ENCODE measurements at places on chromosomes 16 and 17. TPM values are rescaled to one million over a fixed set of nuclear protein-coding genes. Genes with fewer than 3 reads are reported as not detected.

GRCh38 chr17:40097931-40098845, 2.2 kb downstream of the NR1D1 start:
- DNase-seq: peak; percentile 81

GRCh38 chr16:6427621-6428020, 905.0 kb upstream of the RBFOX1 start:
- DNase-seq: no peak

SDR42E2 gene
- total RNA-seq: not detected

DNA sequence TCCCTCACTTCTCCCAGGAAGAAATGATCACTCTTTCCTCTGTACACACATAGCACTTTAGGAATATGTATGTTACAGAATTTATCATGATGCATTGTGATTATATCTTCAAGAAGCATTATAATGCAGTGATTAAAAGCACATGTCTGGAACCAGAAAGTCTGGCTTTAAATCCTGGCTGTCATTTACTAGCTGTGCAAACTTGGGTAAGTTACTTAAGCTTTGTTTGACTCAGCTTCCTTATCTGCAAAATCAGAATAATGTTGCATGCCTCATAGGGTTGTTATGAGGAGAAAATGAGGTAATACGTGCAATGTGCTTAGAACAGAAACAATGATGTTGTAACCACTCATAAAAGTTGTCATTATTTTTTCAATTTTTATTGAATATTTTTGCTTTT, 156.3 kb upstream of the ZKSCAN2 start:
- DNase-seq: peak; percentile 27

GRCh38 chr16:50626868-50627267, 54.2 kb downstream of the SNX20 start:
- DNase-seq: no peak

DNA sequence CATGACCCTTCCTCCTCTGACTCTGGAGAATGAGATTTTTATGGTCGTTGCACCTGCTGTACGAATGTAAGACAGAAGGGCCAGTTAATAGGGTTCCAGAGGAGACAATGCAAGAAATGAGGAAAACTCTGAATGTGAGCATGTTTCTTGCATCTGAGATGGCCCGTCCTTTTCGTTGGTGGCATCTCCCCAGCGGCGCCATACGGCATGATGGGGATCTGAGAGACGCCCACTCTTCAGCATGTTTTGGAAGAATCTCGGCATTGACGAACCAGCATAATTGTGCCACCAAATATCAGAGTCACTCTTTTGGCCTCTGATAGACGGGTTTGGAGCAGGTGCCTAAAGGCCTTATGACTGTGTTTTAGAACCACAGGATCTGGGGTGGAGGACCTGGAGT, 126.5 kb upstream of the RCVRN start:
- no peak for DNase-seq

DNA sequence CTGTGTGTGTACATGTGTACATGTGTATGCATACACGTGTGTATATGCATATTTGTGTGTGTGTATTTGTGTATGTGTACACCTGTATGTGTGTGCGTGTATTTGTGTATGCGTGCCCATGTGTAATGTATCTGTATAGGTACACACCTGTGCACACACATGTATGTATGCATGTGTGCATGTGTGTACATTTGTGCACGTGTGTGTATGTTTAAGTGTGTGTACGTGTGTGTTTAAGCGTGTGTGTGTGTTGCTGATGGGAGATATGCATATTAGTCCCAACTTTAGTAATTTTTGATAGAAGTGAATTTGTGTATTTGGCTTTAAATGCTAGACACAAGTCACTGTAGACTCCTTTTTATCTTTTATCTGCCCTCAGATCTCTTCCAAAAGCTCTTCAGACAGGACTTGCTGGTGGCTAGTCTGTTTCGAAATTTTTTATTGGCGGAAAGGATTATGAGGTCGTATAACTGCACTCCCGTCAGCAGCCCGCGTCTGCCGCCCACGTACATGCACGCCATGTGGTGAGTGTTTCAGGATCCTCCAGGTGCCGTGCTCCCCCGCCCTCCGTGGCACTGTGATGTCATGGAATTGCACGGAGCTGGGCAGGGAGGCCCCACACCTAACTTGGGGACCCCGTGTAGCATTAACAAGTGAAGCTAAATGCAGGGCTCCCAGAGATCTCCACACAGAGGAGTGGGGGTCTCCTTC, 168.8 kb upstream of the CHMP6 start:
- no peak for DNase-seq

CCDC102A gene
- total RNA-seq: 6.8 TPM

DNA sequence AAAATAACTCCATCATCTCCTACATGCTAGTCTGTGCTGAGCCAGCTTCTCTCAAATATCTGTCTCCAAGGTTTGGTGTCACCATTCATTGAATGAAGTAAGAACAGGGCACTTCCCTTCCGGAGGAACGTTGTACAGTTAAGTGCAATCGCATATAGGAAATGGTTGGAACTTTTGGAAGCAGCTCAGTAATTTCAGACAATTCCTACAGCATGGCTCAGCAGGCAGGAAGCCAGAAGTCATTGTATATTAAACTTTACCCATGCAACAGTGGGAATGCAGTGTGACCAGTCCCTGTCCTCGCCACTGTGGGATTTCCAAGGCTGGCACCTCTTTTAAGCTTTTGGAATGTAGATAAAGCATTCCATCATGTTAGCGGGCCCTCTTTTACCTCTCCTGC, 51.1 kb upstream of the MYH2 start:
- DNase-seq: no peak

DNA sequence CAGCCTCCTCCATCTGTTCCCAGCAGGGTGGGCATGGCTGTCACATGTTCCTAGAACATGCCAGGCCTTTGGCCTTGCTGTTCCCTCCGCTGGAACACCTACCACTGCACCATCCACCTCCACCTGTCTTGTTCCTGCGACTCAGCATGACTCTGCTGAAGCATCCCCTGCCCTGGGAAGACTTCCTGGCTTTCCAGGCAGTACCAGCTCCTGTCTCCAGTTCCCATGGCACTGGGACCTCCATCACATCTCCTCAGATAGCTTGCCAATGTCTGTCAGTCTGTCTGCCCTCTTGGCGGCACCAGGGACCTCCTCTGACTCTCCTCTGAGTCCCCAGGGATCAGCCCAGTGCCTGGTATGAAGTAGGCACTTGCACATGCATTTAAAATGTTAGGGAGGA, 15.7 kb downstream of the PDP2 start:
- peak; percentile 35 for DNase-seq

C16orf96 gene
- 0.17 TPM for total RNA-seq

RAB37 gene
- total RNA-seq: not detected

DNA sequence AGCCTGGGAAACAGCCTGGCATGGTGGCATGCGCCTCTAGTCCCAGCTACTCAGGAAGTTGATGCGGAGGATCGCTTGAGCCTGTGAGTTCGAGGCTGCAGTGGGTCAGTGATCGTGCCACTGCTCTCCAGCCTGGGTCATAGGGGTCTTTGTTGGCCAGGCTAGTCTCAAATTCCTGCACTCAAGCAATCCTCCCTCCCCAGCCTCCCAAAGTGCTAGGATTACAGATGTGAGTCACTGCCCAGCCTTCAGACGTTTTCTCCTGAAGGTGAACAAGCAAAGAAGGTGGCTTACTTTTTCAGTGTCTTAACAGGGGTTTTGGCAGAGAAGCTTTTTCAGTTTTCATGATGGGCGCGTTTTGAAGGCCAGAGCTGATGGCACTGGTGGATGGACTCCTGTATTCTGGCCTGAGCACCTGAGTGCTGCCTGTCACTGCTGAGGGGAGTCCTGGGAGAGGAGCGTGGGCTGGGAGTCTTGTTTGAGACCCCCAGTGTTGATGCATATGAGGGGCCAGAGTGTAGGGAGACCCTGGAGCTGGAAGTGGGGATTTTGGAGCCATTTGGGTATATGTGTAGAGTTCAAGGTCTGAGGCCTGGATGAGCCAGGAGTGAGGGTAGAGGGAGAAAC, 41.4 kb downstream of the FOXK2 start:
- DNase-seq: no peak

- DNase-seq: no peak
Measured at GRCh38 chr17:72387487-72387886, 266.7 kb downstream of the SOX9 start.

NME4 gene
- total RNA-seq: 64.7 TPM

GRCh38 chr17:18860161-18860972, 2.4 kb downstream of the PRPSAP2 start:
- no peak for DNase-seq

GRCh38 chr16:4660454-4661007, 32.8 kb upstream of the NUDT16L1 start:
- peak; percentile 70 for DNase-seq

TIMM22 gene
- total RNA-seq: 14.3 TPM

CLEC18B gene
- 0.61 TPM for total RNA-seq

GRCh38 chr17:69250641-69251040, 22.0 kb upstream of the ABCA10 start:
- DNase-seq: no peak

DNA sequence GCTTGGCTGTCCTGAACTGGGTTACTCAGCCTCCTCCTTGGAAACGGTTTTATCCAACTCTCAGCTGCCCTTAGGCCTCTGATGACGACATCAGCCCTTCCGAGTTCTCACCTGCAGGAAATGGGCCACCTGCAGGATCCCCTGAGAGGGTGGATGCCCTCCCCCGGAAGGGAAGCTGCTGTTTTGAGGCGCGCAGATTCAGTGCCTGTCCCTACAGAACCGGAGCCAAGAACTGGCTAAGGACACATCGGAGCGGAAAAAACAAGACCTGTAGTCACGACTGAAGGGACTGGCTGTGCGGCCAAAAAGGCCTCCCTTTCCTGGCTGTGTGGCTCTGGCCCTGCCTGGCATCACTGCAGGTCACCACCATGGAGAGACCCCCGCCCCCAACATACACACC, 11.7 kb upstream of the C16orf95 start:
- DNase-seq: peak; percentile 14

DNA sequence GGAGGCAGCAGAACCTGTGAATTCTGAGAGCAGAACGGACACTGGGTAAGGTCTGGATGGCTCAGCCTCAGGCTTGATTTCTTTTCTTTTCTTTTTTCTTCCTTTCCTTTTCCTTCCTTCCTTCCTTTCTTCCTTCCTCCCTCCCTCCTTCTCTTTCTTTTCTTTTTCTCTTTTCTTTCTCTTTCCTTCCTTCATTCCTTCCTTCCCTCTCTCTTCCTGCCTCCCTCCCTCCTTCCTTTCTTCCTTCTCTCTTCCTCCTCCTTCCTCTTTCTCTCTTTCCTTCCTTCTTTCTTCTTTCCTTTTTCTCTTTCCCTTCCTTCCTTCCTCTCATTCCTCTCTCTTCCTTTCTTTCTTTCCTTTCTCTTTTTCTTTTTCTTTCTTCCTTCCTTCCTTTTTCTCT, 38.0 kb downstream of the OR3A1 start:
- DNase-seq: no peak

DNA sequence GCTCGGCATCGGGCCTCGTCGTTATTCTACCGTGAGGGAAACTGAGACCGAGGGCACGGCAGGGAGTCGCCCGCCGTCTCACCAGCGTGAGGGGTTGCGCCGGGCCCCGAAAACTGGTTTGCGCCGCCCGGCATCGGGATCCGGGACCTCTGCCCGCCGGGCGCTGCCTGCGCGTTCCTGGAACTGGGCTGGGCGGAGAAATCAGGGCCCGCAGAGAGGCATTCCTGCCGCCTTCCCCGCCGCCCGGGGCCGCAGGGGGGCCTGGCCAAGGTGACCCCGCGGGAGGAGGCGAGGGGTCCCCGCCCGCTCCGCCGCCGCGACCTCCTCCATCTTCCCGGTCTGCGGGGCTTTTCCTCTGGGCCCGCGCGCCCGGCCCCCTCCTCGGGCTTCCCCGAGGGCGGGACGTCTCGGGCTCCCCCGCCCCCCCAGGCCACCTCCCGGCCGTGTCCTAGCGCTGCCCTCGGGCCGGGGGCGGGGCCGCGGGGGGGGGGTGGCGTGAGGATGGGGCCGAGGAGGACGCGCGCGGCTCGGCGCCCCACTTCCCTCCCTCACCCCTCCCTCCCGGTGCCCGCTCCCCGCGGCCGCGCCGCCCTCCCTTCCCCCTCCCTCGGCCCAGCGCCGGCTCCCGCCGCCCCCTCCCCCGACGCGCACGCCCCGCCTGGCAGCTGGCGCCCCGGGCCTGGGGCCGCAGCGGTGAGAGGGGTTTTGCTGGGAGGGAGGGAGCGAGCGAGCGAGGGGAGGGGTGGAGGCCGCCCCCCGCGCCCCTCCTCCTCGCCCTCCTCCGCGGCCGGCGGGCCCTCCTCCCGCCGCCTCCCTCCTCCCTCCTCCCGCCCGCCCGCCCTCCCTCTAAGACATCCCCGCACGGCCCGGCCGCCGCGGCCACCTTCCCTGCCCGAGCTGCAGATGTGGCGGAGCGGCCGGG, at the start of gene GLIS2:
Gene GLIS2 (plus strand): TSS at position 882 of the 922 bp plus-strand sequence. CDS start 16,214 bp downstream, outside the sequence.
- DNase-seq: peak; percentile 59

DNA sequence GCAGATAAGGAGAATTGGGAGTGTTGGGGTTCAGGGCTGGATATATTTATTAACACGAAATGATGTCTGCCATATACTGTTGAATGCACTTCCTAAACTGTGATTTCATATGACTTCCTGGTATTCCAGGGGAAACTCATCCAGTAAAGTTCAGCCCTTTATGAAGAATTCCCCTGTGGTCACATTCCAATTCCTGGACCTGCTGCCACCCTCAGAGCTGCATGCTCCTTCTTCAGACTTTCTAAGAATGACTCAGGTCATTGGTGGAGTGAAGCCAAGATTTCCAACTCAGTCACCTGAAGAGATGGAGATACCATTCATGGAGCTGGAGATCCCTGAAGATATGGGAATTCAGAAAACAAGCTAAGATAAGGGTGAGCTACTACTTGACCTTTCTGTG, 114.2 kb upstream of the TMEM97 start:
- peak; percentile 61 for DNase-seq

EVPL gene
- total RNA-seq: 2.5 TPM

DNA sequence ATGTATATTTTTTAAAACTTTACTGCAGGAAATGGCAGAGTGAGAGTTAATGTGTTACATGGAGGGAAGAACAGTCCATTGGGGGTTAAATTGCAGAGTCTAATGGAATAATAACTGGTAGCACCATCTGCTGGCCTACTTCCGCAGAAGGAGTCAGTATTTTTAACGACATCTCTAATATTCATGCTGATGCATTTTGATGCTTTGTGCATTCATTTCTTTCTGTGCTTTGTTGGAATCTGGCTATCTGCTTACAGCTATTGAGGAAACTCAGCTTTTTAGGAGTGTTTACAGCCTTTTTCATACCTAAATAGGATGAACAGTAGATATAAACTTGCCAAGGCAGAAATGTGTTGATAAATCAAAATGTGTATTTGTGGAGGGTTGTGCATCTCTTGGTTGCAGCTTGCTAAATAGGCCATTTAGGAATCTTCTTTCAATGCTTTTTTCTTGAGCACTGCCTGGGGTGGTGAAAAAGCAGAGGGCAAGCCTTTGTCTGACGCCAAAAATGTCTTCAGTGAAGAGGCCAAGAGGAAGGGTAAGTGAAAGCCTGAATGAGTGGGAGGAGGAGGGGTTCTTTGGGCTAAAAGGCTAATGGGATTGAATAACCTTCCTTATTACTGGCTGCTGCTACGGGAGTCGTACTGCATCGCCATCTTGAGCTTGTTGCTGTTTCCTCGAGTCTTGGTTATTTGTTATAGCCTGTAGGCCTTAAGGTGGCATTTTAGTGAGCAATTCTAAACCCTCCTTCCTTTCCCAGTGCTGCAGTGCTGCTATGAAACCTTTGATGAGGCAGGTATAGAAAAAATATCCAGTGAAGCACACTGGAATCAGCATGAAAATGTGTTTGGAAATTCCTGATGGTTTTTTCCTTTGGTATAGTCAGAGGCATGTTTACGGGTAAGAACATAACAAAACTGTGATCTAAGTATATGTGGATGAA, 153.3 kb downstream of the CHD9 start:
- DNase-seq: peak; percentile 82

- DNase-seq: no peak
Measured at GRCh38 chr17:57407287-57408070, 151.2 kb downstream of the MSI2 start.

IL17C gene
- total RNA-seq: not detected

GRCh38 chr16:4345836-4346781, 5.0 kb downstream of the PAM16 start:
- DNase-seq: no peak

MPDU1 gene
- total RNA-seq: 40.1 TPM

SP6 gene
- 12.7 TPM for total RNA-seq
